HFFc6 (cell line): ENCODE measurements at places on chromosomes 1 and 21.

DNA sequence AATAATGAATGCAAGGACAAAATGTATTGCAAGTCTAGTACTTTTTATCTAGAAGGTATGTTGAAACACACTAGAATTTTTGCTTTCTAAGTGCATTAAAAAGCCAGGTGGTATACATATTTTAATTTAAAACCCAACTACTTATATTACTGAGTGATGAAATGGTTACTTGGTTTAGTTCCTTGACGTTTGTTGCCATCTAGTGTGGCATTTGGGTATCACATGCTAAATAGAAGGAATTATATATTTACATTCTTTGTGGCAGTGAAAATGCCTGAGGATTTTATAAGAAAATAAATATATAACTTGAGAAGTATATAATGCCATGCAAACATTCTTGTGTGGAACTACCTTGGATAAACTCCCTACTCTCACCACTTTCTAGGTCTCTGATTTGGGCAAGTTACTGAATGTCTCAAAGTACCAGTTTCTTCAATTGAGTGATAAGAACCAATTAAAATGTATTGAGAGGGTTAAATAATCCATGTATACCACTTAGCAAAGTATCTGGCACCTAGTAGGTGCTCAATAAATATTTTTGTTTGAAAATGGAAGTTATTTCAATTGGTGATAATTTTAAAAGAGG is 69.6 kb downstream of the SDCCAG8 start:
- peak; percentile 56 for DNase-seq

- DNase-seq: no peak
These were observed 73.2 kb upstream of the CYP2J2 start for GRCh38 chr1:59999746-60000145.

- no peak for DNase-seq
These were observed 14.7 kb downstream of the SRRM1 start for GRCh38 chr1:24657781-24658180.

- no peak for DNase-seq
These were observed 481.7 kb downstream of the MATN1 start for GRCh38 chr1:30241681-30242080.

GRCh38 chr21:17576080-17576835 is 36.4 kb downstream of the BTG3 start:
- no peak for DNase-seq

DNA sequence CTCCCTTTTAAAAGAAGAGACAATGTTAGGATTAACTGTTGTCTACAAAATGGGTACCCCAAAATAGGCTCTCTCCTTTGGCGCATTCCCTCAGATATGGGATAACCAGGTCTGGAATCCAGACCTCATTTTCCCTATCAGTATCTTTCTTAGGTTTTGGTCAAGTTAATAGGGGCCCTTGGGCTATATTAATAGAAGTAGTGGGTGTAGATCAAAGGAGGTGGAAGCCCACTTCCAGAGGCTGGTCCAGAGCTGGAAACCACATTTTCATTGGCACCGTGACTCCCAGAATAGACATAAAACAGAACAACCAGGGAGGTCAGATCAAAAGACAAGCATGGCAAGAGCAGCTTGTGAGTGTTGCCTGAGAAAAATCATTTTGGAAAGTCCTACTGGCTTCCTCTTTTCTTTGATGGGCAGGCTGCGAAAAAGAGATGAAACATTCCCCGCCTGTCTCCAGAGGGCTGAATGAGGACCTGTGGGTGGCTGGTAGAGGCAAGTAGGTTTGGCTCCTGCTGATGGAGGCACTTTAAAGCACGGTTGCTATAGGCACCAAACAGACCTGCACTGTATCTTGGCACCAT is 25.8 kb upstream of the KIF21B start:
- DNase-seq: no peak

DNA sequence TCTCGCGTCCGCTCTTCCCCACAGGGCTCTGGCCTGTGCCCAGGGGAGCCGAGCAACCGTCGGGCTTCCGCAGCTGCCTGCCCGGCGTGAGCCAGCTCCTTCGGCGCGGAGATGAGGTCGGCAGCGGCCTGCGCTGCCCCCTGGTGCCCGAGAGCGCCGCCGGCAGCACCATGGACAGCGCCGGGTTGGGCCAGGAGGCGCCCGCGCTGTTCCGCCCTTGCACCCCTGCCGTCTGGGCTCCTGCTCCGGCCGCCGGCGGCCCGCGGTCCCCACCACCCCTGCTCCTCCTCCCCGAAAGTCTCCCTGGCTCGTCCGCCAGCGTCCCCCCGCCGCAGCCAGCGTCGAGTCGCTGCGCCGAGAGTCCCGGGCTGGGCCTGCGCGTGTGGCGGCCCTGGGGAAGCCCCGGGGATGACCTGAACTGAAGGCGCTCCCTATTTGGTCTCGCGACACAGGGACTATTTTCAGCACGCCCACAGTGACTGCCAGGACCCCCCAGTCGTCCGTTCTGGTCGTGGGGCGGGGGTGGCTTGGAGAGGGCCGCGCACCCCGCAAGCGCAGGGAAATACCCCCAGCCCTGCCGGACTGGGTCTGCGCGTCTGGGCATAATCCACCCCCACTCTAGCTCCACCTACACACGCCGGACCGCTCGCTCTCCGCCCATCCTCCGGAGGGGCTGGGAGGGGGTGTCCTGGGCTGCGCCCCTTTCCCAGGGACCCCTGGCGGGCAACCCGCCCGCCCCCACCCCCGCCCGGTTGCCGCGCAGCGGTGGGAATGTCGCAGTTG is 1.3 kb downstream of the HES3 start:
- peak; percentile 58 for DNase-seq

- DNase-seq: peak; percentile 36
These were observed 360.1 kb upstream of the PLXNA2 start for GRCh38 chr1:208604295-208604694.

GRCh38 chr1:44826375-44827196 is 16.5 kb downstream of the PTCH2 start:
- no peak for DNase-seq

DNA sequence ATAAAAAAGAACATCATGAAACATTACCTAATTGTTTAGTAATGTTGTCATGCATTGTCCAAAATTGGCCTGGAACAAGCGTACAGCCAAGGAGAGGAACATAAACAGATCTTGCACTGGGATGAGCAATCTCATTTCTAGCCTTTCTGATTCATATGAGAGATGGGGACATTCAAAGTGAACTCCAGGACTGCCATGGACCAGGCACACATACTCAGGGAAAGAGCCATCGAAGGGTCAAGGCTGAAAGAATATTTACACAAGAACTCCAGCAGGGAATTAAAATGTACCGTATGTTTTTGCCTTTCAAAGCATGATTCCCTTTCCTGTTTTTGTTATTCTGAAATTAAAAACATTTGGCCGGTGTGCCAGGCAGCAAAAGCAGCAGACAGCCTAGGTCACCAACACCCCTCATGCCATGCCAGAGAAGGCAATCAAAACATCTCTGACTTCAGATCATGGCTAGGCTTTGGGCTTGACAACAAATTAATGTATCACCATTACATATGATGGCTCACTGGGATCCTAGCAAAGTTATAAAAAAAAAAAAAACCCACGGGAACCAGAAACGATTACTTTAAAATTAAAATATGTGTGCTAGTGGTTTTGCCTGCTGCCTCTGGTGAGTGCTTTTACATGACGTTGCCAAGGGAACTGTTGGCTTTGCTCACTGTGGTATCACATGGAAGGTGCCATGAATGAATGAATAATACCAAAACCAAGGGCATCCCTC is 159.8 kb downstream of the TGFBR3 start:
- DNase-seq: peak; percentile 89

DNA sequence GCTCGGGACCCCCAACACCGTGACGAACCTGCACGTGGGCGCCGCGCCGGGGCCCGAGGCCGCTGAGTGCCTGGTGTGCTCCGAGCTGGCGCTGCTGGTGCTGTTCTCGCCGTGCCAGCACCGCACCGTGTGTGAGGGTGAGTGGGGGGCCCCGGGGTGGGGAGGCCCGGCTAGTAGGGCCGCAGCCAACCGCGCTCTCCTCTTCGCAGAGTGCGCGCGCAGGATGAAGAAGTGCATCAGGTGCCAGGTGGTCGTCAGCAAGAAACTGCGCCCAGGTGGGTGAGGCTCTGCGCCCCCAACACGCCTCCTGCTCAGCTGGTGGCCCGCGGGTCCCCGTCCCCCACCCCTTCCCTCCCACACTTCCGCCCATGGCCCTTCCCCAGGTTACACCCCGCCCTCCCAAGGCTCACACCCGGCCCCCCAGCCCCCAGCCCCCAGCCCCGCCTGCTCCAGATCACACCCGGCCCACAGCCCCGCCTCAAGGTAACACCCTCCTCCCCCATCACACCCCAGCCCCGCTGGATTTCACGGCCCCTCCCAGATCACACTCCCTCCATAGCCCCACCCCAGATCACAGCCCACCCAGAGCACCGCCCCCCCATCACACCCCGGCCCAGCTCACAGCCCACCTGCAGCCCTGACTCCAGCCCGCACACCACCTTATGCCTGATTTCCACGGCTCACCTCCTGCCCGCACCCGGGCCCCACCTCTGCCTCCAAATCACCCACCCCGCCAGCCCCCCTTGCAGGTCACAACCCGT is 2.4 kb upstream of the MMP23B start:
- no peak for DNase-seq

DNA sequence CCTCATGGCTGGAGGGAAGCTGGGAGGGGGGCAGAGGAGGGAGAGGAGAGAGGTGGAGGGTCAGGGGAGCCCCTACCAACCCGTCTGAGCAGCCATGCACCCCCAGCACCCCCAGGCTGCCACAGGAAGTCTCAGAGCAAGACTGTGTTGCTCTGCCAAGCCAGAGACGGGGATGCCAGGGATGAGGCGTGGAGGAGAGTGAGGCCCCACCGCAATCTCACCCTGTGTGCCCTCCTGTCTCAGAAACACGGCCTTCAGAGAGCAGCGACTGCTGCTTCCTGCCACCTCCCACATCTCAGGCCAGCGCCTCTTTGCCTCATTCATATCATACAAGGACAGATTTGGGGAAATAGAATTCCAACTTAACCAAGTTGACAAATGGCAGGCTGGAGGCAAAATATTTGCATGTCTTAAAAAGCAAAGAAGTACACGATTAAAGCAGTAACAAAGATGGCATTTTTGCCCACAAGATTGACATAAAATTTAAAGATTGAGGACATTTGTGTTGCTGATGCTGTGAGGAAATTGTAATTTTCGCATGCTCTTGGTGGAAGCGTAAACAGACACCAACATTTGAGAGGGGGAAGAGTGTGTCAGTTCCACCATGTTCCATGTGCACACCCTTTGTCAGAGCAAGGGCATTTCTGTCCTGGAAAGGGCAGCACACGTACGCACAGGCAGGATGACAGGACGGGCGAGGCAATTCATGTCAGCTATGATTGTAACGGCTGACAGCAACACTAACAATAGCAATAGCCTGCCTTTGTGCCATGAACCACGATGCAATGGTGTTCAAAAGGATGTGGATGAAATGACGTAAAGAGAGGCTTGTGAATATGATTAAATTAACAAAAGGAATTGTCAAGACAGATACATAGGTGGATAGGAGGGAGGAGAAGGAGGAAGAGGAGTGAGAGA is 59.0 kb upstream of the BACE2 start:
- DNase-seq: no peak

GRCh38 chr1:41580021-41580420 is 95.5 kb upstream of the EDN2 start:
- no peak for DNase-seq

GRCh38 chr1:183301239-183301638 is 115.2 kb downstream of the LAMC2 start:
- no peak for DNase-seq

DNA sequence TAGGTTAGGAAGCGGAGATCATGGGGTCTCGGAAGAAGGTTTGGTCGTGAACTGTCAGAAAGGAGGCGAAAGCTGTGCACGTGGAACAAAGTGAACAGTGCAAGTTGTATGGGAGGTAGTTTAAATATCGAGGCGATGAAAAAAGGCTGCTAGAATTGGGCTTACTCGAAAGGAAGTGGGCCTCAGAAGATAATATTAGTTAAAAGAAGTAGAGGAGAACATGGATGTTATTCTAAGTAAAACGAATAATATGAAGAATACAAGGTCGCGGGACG is 571 bp downstream of the WDR3 start:
- DNase-seq: no peak

GRCh38 chr1:198978523-198978922 is 339.7 kb downstream of the PTPRC start:
- DNase-seq: no peak

DNA sequence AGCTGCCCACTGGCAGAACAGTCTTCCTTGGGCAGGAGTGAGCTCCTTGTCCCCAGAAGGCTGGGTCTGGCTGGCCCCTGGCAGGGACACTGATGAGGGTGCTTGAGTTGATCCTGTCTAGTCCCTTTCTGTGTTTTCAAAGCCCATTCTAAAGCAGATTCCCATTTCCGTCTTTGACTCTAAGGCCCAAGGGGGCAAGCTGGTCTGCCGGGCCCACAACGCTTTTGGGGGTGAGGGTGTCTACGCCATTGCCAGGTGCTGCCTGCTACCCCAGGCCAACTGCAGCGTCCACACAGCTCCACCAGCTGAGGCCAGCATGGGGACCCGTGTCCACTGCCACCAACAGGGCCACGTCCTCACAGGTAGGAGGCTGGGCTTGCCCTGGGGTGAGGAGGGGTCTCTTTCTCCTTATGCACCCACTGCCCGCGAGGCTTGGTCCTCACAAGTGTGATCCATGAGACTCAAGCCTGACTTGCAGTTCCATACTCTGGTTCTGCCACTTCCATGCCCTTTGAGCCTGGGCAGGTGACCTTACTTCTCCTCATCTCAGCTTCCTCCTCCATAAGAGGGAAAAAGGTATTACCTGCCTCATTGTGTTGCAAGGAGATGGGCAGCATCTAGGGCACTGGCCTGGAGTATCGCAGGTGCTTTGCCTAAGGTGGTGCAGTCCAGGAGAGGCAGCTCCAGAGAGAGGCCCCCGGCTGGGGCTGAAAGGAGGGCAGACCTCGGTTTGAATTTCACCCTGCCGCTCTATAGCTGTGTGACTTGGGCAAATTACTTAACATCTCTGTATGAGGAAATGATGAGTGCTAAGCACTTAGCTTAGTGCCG is 20.2 kb downstream of the PCSK9 start:
- no peak for DNase-seq

- DNase-seq: no peak
These were observed 395.6 kb downstream of the SETD4 start for GRCh38 chr21:35664683-35665082.

- DNase-seq: no peak
These were observed 1.1 kb upstream of the AGO1 start for GRCh38 chr1:35881850-35882273.

GRCh38 chr1:35958558-35958957 is 27.7 kb downstream of the AGO3 start:
- DNase-seq: no peak

DNA sequence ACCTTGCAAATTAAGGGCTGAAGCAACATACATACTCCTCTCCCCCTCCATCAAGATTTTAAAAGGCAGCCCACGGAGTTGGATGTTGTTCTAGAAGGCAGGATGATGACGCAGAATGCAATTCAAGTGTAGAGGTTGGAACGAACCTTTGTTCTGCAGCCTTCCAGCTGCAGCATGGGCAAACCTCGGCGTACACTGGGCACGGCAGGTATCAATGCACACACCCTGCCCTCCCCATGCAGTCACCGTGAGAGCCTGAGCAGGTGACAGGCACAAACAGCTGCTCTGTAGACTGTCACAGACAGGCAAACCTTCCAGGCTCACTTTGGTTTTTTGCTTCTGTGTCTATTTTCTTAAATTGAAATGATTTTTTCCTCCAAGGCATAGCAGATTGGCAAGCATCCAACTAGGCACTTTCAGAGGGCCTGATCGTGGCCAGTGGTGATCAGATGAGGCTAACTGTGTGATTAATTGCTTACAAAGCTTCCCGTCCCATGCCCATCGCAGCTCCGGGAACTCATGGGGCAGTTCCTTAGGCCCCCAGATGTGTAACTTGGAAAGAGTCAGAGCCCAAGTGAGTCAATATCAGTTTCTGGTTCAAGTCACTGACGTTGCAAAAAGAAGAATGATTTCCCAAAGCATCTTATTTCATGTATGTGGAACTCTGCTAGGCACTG is 82.3 kb downstream of the ITPKB start:
- DNase-seq: peak; percentile 55

- no peak for DNase-seq
These were observed 77.1 kb downstream of the CEP350 start for GRCh38 chr1:180031664-180032063.
